Ovary (tissue), 10 donors: ENCODE measurements at places on chromosomes 6 and 20.

GRCh38 chr20:57076152-57076652 is 190.2 kb downstream of the BMP7 start:
- no peak for DNase-seq

- no peak for DNase-seq
These were observed 539.2 kb downstream of the MEI4 start for GRCh38 chr6:78192057-78192456.

DNA sequence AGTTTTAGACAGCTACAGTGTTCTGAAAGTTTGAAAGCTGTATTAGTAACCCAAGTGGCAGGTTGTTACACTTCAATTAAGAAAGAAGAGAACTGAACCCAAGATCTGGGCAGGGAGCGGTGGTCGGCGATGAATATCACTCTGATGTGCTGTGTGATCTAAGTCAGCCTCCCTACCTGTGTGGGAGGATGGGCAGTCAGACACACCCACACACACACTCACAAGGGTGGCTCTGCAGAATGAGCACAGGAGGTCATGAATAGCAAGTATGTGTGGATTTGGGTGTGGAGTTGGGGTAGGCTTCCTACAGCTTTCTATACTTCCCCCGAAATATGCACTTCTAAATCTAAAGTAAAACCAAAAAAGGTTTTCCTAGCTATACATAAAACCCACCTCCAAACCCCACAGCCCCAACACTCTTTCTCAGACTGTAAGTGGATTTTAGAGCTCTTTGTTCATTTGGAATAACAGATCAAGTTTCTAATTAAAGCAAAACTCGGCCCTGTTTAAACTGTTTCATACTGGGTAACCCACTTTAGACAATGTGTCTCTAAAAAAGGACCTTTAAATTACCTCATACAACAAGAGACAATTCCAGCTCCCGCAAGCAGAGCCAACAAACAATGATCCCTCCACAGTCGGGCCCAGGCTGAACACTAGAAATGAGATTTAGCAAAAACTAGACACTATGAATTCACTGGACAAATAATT is 19.4 kb downstream of the TNFRSF21 start:
- no peak for DNase-seq

DNA sequence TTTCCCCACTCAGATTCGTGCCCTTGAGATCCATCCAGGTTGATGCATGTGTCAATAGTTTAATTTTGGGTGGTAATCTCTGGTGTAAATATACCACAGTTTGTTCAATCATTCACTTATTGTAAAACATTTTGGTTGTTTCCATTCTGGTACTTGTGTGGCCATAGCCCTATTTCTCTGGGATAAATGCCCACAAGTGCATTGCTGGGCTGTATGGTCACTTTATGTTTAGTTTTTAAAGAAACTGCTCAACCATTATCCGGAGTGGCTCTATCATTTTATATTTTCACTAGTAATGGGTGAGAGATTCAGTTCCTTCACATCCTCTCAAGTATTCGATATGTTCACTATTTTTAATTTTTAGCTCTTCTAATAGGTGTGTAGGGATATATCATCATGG is 60.7 kb upstream of the RNF24 start:
- DNase-seq, result no peak

- no peak for DNase-seq
These were observed 1.6 kb upstream of the TGIF2 start for GRCh38 chr20:36571564-36572504.

DNA sequence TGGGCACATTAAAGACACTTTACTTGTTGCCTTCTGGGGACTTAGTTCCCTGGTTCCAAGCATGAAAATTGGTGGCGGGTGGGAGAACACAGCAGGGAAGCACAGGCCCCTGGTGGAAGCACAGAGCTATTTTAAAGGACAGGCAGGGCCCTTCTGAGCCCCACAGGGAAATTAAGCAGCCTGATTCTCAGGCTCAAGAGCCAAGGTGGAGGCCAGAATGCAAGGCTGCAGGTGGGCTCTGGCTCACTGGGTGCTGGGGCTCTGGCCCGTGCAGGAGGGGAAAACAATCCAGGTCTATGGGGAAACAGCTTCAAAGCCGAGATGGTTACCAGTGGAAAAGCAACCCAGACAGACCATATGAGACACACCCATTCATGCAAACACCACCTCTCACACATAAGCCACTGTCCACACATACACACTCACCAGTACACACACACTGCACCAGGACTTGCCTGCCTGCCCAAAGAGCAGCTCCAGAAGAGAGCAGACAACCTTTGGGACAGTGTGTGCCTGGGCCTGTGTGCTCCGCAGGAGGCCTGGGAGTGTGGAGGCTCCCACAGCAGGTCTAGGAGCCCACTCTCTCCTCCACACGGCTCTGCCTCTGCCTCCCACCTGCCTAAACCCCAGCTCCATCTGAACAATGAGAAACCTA is 30.6 kb downstream of the TFEB start:
- DNase-seq, result no peak

GRCh38 chr20:46770330-46771194 is 61.1 kb downstream of the SLC2A10 start:
- no peak for DNase-seq

DNA sequence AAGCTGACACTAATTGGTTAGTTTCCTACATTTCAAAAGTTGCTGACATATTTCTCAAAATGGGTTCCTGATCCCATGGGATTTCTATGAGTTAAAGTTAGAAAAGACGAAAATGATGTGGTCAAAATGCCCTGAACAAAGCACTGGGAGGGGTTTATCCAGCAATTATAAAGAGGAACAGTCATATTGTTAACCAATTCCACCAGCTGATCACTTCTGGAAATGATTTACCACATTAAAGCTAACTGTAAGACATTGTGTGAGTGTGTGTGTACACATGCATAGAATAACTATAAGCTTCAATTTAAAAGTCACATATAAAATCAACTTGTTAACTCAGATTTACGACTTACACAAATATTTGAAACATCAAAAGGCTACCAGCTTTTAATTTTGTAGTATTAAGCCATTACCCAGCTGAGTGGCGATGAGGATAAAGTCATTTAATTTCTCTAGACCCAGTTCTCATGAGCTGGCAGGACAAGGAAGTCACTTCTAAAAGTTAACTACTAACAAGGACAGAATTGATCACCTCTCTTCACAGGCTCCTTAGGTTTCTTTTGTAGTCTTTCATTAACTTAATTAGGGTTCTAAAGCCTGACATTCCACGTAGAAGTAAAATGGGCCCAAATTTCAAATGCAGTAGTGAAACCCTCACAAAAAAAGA is 40.4 kb downstream of the MAN1A1 start:
- no peak for DNase-seq

- DNase-seq, result no peak
These were observed 365.6 kb downstream of the FARS2 start for GRCh38 chr6:5626727-5627426.

GRCh38 chr20:35595901-35596300 is 19.7 kb upstream of the SPAG4 start:
- DNase-seq, result no peak

- DNase-seq, result peak; percentile 88
These were observed 558 bp downstream of the XKR7 start for GRCh38 chr20:31968291-31969126.

DNA sequence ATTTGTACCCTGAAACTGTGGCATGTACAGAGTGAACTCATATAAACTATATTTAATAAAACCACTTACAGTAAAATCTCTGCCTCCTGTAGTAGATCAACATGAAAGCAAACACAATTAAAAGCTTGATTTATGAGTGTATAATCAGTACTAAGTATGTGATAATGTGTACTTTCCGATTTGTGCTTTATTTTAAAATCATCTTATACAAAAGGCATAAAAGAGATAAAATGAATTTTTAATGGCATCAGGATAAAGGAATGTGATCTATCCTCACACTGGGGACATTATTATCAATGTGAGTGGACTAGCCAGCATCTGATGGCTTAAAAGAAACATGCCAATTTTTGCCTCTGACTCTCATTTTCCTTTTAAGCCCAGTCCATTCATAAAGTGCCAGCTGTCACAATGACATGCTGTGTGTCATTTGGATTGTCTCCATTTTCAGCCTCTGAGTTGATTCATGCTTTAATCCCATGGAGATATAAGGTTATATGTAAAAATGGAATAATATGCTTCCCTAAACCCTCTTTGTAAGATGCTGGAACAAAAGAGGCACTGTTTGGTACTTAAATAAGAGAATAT is 831.6 kb upstream of the EYS start:
- no peak for DNase-seq

- no peak for DNase-seq
These were observed 93.4 kb upstream of the MPC1 start for GRCh38 chr6:166476061-166476591.

GRCh38 chr6:150639823-150640331 is 40.2 kb downstream of the PLEKHG1 start:
- DNase-seq, result no peak

GRCh38 chr6:156175971-156176421 is 601.2 kb upstream of the ARID1B start:
- no peak for DNase-seq

- DNase-seq, result no peak
These were observed 18.1 kb upstream of the SIRPA start for GRCh38 chr20:1876975-1877608.

- no peak for DNase-seq
These were observed 574.9 kb downstream of the HTR1B start for GRCh38 chr6:76888351-76888750.

DNA sequence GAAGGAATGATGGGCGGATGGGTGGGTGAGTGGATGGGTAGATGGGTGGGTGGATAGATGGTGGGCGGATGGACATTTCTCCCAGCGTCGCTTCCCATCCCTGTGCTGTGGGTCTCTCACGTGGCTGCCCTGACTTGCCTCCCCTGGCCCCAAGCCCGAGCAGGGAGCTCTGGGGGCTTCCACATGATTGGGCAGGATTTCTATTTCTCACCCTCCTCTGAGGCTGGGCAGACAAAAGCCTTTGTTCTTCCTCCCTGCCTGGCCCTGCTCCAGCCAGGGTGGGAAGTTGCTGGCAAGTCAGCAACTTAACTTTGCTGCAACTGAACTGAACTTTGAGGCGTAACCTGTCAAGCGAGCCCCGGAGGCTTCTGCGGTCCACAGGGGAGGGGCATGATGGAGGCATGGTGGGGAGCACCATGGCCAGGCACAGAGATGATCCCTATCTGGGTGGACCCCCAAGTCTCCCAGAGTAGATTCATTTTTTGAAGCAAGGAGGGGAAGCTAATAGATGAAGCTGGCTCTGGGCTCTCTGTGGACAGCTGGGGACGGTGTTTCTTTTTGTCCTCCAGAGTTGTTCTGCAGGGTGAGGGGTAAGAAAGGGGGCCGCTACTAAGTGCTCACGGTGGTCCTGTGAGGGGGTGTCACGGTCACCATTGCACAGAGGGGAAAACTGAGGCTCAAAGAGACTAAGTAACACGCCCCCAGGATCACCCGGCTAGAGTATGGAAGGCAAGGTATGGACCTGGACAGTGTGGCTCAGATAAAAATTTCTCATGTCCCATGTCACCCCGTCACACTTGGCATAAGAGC is 140.1 kb downstream of the CEBPB start:
- DNase-seq, result peak; percentile 33

DNA sequence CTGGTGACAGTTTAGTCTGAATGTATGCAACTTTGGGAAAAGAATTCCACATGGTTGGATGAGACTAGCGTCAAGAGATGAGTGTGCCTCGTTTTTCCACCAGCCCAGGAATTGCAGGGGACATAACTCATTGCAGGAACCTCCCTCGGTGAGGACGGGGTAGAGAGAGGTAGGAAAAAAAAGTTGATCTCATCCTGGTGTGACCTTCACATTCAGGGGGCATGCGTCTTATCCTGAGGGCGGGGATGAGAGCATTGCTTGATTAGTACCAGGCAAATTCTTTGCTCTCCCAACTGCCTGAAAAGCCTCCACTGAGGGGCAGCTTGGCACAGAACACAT is 11.8 kb downstream of the TLDC2 start:
- no peak for DNase-seq

DNA sequence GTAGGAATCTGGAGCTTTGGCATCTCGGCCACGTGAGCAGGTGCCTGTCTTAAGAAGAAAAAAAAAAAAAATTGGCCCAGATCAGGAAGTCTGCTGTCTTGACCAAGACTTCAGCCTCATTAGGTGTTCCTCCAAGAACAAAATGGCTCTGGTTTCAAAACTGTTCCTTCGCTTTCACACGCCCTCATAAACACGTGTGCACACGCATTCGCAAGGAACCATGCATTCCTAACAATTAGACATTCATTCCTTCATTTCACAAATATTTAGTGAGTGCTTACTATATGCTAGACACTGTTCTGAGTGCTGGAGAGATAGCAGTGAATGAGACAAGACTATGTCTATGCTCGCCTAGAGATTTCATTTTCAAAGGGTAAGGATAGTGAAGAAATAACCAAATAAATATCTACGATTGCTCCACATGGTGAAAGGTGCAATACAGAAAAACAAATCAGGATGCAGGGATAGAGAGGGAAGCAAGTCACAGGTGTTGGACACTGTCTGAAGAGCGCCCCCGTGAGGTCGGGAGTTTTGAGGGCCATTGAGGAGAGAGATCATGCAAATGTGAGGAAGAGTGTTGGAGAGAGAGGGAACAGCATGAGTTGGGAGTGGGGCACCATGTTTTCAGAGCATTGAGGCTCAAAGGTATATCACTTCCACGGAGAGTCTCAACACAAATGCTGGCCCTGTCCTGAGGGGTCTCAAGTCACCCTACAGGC is 53.3 kb downstream of the CCDC170 start:
- no peak for DNase-seq

- DNase-seq, result no peak
These were observed 221.2 kb downstream of the SLC24A3 start for GRCh38 chr20:19433371-19434350.
